ENCODE measurements at places on chromosomes 6 and 20.

DNA sequence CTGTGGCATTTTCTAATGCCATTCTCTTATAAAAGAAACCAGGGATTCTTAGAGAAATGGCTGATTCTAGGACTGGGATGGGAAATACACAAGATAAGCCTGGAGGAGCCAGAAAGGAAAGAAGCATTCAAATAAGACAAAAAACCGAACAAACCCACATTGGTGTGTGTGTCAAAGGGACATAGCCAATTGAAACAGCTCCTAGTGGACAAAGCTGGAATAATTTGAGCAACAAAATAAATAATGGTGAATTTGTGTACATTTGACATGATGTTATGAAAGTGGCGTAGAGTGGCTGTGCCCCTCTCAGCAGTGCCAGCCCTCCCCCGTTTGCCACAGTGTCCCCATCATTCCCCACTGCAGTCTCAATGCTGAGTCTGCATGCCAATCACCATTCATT, 55.5 kb downstream of the B3GAT2 start:
- no peak for DNase-seq

- no peak for DNase-seq
Observed at GRCh38 chr20:61555566-61555965, 303.5 kb downstream of the CDH4 start.

DNA sequence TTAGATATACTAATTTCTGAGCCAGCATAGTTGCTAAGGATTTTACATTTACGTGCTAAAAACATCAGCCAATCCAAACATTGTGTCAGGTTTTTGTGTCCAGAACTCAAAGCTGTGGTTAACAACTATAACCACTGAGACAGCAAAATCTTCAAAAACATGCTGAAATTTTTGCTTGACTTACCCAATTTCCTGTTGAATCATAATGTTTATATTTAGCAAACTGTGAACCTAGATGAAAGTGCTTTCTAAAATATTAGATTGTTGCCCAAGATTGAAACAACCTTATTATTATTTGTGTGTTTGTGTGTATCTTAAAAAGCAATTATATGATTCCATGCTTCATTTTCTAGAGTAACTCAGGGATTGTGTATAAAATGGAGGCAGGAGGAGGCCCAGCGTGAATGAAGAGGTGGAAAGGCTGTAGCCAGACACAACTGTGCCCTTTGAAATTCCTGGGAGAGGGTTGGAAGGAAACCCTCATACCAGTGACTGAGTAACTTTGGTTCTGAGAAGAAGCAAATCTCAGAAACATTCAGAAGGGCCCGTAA, 48.0 kb downstream of the ARMC2 start:
- DNase-seq: peak; percentile 67

DNA sequence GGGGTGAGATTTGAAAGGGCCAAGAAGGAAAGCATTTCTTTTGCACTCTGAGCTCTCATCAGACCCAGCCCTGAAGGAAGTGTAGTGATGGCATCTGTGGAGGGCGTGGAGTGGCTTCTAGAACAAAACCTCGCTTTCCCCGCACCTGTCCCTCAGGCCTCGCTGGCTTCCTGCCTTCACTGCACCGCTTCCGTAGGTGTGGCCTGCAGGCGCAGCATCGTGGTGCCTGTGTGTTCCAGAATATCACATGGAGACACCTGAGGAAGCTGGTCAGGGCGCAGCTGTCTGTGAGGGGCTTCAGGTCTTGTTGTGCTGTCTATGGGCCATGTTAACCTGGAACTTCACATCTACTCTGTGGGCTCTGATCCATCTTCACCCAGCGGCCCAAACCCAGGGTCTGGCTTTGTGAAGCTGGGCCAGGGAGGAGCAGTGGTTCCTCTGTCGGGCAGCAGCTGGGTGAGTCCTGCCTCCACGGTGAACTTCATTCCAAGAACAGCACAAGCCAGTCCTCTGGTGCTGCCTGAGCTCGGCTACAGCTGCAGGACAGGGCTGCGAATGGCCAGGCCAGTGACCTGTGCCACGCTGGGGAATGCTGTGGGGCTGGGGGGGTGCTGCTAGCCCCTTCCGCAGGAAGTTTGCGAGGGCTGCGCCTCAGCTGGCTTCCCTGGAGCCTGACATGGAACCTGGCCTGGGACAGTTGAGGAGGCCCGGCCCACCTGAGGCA, 40.9 kb downstream of the DSTN start:
- no peak for DNase-seq

DNA sequence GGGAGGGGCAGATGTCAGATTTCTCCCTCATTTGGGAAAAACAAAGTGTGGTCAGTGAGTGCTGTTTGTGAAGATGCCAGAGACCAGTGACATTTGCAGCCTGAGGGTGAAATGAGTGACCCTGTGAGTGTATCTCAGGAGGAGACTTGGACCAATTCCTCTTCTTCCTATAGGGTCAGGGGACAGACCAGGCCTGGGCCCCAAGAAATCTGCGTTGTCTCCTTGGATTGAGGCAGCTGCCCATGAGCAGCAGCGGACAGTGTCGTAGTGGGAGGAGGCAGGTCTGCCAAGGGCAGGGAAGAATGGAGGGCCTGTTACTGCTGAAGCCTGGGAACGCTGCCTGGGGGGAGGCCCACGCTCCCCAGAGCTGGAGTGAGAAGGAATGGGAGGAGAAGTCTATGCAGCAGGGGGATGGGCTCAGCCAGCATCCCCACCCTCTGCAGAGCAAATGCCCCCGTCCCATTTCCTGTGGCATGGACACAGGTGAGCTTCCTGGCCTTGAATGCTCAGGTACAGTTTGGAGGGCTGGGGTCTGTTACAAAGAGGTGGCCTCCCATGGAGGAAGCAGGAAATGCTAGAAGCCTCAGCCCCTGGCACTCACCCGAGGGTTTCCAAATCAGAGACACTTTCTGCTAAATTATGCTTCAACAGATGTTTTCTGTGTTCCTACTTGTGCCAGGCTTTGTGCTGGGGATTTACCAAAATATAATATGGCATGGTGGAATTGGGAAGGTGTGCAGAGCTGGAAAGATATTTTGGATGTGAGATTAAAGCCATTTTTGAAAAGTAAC, 29.8 kb downstream of the DAAM2 start:
- no peak for DNase-seq

- DNase-seq: no peak
Observed at GRCh38 chr20:22341508-22341907, 242.9 kb downstream of the FOXA2 start.

DNA sequence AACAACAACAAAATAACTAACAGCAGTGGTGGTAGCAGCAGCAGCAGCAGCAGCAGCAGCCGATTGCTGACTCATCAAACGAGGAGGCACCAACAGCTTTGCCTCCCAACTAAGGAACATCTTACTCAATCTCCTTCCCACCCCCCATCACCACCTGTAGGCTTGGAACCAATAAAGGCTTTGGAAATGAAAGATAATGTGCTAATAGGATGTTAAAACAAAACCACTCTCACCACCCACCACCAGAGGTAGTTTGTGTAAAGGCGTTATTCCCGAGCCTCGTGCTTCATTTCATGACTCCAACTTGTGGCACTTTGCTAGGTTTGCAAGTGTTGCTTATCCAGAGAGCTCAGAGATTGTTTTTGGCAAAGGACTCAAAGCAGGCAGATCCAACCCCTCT, 346.5 kb downstream of the CD83 start:
- no peak for DNase-seq

- DNase-seq: no peak
Observed at GRCh38 chr20:19911810-19912382, 105.3 kb upstream of the NAA20 start.

DNA sequence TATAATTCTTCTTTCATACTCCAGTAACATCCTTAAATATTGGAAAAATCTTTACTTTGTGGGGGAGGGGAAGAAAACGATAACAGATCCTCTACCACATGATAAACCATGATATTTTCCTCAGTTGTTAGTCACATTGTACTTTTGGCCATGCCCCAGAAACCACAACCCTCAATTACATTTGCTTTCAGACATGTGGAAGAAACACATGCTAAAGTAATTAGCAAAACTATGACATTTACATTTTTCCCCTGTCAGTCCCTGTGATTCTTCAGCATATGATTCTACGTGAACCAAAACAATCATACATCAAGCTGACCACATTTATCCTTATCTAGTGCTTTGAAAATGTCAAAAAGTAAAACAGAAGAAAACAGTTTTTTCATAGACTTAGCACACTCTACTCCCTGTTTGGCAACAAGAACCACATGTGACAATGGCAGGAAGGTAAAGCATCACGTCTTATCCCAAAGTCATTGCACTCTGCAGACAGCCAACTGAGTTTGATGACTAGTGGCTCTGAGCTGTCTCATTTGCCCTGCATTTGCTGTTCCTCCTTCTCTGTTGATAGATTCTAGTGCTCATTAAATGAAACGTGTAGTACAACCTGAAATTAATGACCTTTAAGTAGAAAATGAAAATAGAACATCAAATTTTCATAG, 505.8 kb upstream of the MARCKS start:
- DNase-seq: no peak

GRCh38 chr6:48766349-48766748, 655.4 kb upstream of the PTCHD4 start:
- DNase-seq: peak; percentile 76

DNA sequence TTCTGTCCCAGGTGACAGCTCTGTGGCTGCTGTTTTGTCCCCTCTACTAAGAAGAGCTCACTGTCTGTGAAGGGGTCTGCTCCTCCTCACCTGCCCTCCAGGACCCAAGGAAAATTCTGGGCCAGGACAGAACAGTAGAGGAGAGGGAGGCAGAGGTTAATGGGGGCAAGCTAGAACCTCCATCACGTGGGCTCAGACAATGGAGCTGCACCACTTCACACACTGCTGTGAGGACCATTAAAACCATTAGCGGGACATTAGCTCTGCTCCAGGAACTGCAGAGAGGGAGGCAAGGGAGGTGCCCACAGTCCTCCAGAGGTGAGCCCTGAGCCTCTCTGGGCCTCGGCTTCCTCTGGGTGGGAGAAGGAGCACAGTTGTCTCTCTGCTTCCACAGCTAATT, 78.4 kb downstream of the NOL4L start:
- DNase-seq: no peak

GRCh38 chr6:53059648-53060589, 5.3 kb upstream of the FBXO9 start:
- no peak for DNase-seq

- no peak for DNase-seq
Observed at GRCh38 chr6:225907-226306, 66.4 kb upstream of the DUSP22 start.

All from HS-5 (cell line).